NCI-H1436 treated with DMSO at 0.1 percent for 48 hours (cell line): ENCODE measurements at places on chromosomes 5 and 9.

DNA sequence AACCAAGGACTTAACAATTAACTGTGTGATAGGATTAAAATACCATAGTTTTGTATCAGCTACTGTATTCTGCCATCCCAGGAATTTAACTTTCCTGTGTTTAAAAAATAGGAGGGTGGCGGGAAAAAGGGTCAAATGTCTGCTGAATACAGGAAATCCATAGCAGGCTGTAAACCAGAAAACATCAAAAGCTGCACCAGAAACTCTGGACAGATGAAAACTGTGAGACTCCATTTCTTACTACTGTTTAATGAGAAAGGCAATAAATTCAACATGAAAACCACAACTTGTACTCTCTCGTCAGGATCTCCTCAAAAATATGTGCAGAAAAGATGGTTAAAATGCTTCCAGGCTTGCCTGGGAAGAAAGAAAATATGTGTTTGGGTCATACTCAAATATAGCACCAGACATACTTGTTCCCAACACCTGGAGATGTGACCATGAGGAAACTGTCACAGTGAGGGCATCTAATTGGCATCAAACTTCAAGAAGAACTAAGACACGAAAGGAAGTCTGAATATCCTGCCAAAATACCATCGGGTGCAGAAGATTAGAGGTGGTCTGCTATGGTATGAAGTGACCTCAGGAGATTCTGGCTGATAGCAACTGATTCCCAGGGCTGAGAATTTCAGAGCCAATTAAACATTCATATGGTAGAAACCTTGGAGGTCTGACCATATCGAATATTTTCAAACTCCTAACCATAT is 164.7 kb upstream of the TARS1 start:
- no peak for DNase-seq

DNA sequence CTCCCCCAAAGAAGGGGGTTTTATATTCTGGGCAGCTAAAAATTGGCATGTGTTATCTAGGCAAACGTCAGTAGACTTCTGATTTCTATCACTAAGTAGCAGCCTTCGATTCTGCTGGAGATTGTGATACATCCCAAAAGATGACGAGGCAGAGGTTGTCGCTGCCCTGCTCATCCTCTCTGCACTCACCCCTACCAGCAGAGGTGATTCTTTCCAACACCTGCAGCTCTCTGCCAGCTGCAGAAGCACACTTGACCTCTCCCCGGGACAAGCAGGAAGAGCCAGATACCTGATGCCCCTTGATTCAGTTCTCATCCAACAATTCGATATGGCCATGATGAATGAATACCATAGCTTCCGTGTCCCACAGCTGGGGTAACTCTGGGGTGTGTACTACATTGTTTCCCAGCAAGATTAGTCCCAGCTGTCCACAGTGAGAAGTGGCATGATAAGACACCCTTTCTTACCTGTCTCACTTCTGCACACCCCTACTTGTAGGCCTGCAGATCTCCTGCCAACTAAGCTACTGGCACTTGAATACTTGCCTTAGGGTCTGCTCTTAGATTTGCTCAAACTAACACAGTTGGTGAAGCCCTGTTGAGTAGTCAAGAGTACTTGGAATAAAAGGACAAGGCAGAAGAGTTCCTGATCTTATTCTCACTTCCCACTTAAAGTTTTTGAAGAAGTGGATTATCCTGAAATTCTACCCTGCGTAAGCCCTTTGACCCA is 37.6 kb upstream of the SMAD5 start:
- no peak for DNase-seq

- no peak for DNase-seq
Observed at GRCh38 chr9:127941062-127941960, 3.7 kb upstream of the DPM2 start.

- no peak for DNase-seq
Observed at GRCh38 chr5:32017692-32018367, 156.3 kb downstream of the GOLPH3 start.

DNA sequence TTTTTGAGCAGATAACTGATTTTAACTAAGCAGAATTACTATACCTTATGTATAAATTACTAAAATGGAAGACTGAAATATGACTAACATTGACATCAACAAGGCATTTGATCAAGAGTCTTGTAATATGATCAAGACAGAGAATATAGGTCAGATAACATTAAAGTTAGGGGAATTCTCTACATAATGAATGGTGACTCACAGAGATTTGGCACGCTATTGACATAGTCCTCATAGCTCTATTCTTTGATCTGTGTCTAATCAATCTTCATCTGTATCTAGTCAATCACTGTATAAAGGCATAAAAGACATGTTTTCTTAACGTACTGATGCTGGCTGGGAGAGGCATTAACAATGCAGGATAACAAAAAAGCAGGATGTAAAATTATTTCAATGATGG is 17.4 kb downstream of the ABITRAM start:
- DNase-seq = no peak

DNA sequence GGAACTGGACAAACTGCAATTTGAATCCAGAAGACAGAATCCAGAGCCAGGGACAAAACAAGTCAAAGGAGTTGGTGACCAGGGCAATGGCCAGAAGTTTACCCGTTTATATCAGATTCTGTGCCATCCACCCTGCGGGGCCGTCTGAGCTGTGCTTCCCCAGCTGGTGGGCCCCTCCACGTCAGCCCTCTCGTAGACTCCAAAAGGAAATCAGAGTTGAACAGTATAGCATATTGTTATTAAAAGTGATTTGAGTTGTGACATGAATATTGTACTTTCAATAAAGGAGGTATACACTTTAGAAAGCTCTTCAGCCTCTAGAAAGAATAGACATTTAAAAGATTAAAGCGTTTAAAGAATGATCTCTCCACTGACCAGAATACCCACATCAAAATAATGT is 102.4 kb downstream of the NFIB start:
- no peak for DNase-seq

DNA sequence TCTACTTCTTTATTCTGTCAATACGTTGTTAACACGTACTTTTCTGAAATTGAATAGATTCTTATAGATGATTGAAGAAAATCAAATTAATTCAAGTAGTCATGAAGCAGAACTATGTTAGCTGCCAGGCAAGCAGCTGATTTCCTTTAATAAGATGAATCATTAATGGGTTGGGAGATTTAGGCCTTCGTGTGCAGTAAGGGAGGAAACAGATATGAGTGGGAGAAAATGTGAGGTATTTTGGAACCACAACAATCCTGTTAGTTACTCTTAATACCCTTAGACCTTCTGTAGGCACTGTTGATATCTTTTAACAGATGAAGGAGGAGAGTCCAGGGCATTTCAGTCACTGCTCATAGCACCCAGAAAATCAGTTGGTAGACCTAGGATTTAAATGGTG is 121.0 kb downstream of the AOPEP start:
- no peak for DNase-seq

DNA sequence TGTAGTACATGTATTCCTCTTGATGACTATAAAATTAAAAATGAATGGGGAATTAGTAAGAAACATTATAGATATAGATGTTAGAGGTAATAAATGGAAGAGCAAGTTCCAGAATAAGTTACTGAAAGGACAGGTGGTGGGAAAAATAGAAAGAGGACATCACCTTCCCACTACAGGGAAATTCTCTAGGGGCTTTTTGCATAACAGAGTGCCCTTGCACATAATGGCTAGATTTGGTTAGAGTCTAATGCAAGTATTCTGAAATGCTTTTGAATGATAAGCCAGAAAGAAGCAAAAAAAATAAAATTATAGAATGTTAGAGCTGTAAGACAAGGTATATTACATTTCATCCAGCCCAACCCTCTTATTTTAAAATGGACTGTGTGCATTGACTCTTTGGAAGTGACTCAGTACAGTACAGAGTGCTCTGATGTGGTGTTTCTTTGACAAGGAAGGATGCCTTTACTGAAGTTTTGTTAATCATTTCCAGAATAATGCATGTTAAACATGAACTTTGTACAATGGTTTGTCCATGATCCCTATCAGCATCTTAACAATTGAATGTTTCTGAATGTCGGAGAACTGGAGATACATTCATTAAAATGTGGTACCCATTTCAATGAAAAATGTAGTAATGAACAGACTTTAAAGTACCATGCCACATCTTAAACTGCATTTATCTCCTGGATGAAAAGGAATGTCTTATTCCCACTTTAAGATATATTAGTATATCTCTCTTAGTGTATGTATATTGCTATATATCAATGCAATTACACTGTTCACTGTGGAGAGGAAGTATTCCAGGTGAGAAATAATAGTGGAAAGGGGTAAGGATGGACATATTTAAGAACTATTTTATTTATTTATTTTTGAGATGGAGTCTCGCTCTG is 391.1 kb downstream of the ADGRV1 start:
- DNase-seq = no peak

DNA sequence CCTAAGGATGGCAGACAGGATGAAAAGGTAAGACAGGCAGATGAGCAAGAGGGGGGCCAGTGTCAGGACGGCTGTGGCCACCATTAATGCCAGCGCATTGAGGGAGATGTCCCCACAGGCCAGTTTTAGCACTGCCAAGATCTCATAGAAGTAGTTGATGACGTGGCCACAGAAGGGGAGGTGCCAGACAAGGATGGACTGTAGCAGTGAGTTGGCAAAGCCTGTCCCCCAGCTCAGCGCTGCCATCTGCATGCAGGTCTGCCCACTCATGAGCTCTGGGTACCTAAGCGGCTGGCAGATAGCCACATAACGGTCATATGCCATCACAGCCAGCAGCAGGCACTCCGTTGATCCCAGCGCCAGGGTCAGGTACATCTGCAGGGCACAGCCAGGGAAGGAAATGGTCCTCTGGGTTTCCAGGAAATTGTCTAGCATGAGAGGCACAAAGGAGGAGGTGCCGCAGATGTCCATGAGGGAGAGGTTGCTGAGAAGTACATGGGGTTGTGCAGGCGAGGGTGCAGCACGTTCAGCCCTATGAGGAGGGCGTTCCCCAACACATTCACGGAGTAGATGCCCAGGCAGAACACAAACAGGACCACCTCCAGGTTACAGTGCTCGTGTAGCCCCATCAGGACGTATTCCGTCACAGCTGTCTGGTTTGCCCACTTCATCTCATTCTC is 10.8 kb downstream of the OR13J1 start:
- DNase-seq = no peak

DNA sequence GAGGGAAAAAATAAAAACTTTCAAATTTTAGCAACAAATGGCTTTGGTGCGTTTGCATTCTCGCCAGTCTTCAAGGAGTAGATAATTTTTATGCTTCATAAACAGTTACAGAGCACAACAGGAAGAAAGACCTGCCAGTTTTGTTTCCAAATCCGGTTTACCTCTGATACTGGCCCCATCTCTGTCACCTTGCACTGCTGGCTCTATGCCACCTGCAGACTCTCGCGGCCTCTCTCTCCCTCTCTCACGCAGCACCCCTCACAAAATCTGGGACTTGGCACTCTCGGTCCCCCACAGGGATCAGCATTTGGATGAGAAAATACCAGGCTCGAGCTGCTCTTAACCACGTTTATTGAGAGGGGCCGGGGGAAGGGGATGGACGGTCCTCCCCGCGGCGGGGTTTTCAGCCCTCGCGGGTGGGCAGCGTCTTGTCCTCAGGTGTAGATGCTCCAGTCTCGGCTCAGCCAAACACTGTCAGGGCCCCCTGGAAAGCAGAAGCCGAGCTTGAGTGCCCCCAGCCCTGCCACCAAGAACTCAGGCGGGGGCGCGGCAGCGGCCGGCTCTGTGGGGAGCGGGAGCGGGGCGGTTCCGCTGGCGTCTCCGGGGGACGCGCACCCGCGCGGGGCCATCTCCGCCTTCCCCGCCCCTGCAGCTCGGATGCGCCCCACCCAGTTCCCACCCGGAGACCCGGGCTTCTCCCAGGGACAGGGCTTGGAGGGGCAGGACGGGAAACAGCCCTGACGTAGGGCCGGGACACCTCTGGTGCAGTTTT is 1.3 kb downstream of the SCGB3A1 start:
- no peak for DNase-seq

DNA sequence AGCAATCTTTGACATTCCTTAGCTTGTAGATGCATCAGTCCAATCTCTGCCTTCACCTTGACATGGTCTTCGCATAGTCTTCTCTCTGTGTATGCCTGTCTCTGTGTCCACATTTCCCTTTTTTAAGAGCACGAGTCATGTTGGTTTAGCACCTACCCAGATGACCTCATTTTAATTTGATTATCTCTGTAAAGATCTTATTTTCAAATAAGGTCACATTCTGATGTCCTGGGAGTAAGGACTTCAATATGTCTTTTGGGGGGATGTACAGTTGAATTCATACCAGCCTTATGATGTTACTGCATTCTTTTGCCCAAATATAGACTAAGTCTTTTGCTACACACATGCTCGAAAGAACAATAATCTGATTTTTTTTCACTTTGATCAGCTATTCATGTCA is 6.9 kb downstream of the KCTD16 start:
- DNase-seq = no peak

DNA sequence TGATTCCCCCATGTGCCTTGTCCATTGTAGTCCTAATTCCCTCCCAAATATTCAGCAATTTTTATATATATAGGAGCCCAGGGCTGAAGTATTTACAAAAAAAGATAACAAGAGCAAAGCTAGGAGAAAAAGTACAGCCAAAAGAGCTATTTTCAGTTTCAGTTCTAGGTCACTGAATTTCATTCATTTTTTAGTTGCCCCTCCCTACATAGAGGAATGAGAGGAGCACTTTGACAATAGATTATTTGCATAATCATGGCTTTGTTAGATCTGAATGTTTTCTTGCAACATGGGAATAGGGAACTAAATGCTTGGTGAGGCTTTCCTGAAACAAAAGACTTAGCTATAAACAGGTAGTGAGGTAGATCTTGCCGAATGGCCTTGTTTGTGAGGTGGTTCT is 15.3 kb upstream of the F2RL2 start:
- no peak for DNase-seq

GRCh38 chr5:123124859-123125595 is 36.0 kb downstream of the PRDM6 start:
- peak; percentile 22 for DNase-seq

DNA sequence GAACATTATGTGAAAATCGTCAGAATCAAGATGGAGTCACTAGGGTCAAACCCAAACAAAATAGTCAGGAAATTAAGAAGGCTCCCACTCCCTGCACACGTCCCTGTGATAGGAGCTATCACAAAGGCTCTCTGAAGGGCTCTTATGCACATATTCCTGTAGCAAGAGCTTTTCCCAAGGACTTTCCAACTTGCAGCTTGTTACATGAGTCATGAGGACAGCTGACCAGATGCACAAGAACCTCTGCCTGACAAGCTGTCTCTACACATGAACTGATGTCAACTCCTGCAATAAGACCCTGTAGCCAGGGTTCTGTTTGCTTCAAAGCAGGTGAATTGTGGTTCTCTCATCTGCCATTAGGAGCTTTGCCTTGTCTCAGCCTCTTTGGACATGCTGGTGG is 122.4 kb downstream of the OLFM1 start:
- no peak for DNase-seq

GRCh38 chr9:120490888-120491595 is 88.9 kb downstream of the CDK5RAP2 start:
- DNase-seq = no peak

GRCh38 chr5:99076723-99077640 is 148.2 kb upstream of the CHD1 start:
- DNase-seq = no peak

GRCh38 chr5:126186210-126186609 is 237.0 kb upstream of the GRAMD2B start:
- DNase-seq = no peak

- DNase-seq = no peak
Observed at GRCh38 chr9:15404171-15404570, 18.5 kb upstream of the SNAPC3 start.

GRCh38 chr9:133787754-133788025 is 49.5 kb upstream of the SARDH start:
- DNase-seq = no peak
